ENCODE measurements at places on chromosomes 5 and 9.

DNA sequence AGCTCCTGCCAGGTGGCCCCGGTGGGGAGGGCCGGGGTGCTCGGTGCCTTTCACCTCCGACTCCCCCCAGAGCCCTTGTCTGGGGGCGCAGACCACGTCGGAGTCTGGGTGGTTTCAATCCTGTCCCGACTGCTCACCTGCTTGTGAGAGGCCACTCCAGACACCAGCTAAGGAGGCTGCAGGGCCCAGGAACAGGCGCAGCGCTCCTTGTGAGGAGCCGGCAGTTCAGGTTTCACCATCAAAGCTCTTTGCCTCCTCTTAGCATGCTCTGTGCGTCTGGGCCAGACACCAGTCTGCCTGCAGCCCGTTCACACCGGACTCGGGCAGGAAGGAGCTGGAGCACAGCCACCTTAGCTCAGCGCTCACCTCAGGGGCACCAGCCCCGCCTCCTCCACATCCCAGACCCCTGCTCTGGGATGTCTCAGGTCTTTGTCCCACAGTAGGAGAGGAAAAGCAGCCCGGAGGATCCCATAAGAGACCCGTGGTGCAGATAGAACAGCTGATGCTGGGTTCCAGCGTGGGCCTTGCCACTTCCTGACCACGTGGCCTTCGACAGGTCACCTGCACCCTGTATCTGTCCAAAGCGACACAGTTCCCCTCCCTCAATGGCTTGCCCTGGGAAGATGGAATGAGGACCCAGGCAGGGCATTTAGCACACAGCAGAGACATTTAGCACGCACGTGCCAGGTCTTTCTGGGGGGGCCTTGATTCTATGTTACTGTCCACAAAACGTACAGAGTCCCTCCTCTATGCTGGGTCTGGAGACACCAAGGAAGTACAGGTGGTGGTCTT lies 106.2 kb upstream of the LMX1B start:
- DNase-seq, result no peak

GRCh38 chr5:113186061-113186460 lies 209.5 kb downstream of the DCP2 start:
- no peak for DNase-seq

DNA sequence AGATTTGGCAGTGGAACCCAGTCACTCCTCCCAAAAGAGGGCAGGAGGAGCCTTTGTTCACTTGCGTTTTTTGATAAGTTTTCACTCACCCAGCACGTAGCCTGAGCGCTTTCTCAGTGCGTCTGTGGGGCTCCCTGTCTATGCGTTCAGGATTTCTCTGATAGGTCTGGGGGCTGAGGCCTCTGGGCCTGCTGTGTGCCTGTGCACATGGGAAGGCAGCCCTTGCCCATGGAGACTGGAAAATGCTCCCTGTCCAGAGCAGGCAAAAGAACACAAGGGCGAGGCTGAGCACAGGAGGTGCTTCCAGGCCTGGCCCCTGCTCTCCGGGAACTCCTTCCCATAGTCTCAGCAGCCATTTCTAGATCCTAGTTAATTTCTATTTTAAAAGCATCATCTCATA lies 249.9 kb downstream of the FSTL4 start:
- no peak for DNase-seq

DNA sequence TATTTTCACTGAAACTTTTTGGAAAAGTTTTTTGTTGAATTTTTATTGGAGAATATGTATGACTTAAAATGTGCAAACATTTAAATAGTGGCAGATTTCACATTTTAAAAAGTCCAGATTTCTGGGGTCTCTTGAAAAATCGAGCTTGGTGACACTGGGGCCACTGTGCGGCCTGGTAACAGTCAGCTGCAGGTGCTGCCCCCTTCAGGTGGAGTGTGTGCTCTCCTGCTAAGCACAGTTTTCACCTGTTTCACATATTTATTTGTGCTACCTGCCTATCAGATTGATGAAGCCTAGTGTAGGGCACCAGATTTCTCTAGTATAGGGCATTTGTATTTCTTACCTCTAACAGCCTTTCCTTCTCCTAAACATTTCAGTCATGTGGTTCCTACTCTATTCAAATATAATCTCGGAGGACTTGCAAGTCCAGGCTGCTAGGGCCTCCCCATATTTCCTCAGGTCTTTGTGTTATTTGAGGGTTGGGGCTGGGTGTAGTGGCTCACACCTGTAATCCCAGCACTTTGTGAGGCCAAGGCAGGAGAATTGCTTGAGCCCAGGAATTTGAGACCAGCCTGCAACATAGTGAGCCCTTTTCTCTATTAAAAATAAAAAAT lies 95.8 kb upstream of the KLF9 start:
- no peak for DNase-seq

GRCh38 chr5:34598177-34598794 lies 57.8 kb upstream of the RAI14 start:
- no peak for DNase-seq

Data from central memory CD4-positive, alpha-beta T cell (primary cell).